ENCODE measurements at places on chromosomes 3 and 15.

GRCh38 chr3:43331381-43331780 is 45.0 kb downstream of the SNRK start:
- no peak for DNase-seq

DNA sequence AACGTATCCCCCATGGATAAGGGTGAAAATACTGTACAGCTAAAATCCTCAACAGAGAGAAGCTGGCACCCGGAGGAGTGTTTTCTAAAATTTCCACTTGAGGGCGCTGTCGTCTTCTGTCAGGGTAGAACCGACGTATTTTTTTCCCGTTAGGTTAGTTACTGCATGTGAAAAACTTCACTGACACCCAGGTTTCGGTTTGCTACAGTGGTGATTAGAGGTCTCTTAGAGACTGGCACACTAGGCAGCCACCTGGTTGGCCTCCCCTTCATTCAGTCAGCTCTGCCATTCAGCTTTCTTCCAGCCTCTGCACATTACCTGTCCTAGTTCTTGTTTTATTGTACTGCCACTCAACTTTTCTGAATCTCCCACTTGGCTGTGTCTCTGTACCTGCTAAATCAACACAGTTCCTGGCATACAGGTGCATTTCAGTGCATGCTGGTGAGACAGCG is 18.4 kb downstream of the CCK start:
- peak; percentile 65 for DNase-seq

- no peak for DNase-seq
Measured at GRCh38 chr3:13095408-13095937, 22.2 kb upstream of the IQSEC1 start.

- DNase-seq, result peak; percentile 77
Measured at GRCh38 chr3:18556503-18557135, 131.5 kb upstream of the SATB1 start.

GRCh38 chr15:99385865-99386264 is 134.6 kb downstream of the LRRC28 start:
- no peak for DNase-seq

- DNase-seq, result no peak
Measured at GRCh38 chr15:62212741-62213140, 47.7 kb upstream of the C2CD4B start.

GRCh38 chr15:74315626-74316025 is 51.8 kb downstream of the CYP11A1 start:
- DNase-seq, result peak; percentile 63

- DNase-seq, result peak; percentile 63
Measured at GRCh38 chr3:126389112-126389793, 5.5 kb upstream of the CFAP100 start.

- no peak for DNase-seq
Measured at GRCh38 chr3:149466192-149466591, 8.3 kb upstream of the TM4SF4 start.

- no peak for DNase-seq
Measured at GRCh38 chr3:11908981-11909698, 62.5 kb upstream of the TAMM41 start.

DNA sequence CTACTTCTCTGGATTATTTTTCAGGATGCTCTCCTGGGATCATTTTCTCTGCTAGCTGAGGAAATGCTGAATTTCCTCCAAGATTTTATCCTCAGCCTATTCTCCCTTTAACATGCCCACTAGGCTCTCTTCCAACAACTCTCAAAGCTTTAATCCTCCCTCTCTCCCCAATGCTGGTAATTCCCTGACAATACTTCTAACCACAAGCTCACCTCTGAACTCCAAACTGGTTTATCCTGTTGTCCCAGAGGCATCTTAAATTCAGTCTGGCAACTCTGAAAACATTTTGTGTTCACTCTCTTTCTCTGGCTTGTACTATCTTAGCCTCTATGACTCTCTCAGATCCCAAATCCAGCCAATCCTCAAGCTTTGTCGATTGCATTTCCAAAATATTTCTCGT is 490.3 kb downstream of the MECOM start:
- DNase-seq, result no peak

DNA sequence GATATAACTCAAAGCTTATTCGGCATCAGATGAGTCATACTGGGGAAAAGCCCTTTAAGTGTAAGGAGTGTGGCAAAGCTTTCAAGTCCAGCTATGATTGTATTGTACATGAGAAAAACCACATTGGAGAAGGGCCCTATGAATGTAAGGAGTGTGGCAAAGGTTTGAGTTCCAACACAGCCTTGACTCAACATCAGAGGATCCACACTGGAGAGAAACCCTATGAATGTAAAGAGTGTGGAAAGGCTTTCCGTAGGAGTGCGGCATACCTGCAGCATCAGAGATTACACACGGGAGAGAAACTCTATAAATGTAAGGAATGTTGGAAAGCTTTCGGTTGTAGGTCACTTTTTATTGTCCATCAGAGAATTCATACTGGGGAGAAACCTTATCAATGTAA is 7.5 kb downstream of the ZNF621 start:
- no peak for DNase-seq

- DNase-seq, result no peak
Measured at GRCh38 chr3:54888162-54888561, 39.7 kb downstream of the LRTM1 start.

DNA sequence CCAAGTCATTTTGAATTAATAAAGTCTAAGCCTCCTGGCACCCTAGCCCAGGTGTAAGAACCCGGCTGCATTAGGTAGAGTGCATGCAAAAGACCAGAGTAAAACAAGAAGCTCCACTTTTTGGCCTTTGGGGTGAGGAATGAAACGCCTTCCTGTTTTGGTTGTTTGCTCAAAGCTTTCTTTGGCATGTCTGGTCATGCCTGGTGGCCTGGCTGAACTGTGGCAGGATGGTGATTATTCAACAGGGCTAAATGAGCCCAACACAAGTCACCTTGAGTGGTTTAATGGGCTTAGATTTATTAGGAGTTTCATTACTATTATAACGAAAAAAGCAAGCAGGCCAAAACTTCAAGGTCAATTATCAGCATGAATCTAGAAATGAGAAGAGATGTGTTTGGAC is 40.9 kb upstream of the LDHAL6B start:
- no peak for DNase-seq

- no peak for DNase-seq
Measured at GRCh38 chr15:80415358-80415670, 11.1 kb downstream of the ARNT2 start.

DNA sequence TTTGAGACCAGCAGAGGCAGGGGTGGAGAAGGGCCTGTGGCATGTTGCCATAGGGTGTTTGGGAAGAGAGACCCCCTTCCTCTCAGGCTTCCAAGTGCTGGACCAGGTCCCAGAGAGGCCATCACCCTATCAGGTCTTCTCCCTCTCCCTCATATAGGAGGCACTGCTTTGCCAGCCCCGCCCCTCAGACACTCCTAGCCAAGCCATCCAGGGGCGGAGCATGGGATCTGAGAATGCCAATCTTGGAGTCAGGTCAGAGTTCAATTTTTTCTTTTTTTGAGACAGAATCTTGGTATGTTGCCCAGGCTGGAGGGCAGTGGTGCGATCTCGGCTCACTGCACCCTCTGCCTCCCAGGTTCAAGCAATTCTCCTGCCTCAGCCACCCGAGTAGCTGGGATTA is 32.7 kb downstream of the CRABP1 start:
- DNase-seq, result no peak

GRCh38 chr15:80476036-80476435 is 71.9 kb downstream of the ARNT2 start:
- no peak for DNase-seq

DNA sequence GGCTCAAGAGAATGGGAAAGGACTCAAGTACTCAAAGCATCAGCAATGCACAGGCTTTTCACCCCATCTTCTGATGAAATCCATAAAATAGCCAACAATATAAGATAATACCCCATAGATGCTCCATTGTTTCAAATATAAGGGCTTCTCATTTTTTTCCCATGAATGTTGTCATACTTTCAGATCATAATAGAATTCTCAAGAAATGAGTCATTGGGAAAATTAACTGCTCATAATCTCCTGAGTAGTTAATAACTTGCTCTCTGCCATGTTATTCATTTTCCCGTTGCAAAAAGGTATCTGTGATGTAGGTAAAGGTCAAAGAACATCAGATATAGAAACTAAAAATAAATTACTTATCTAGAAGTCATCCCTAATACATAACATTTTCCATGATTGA is 121.9 kb downstream of the NSUN3 start:
- no peak for DNase-seq
